Stomach (tissue), 19 donors: ENCODE measurements at places on chromosomes 3 and 15. TPM values are rescaled to one million over a fixed set of nuclear protein-coding genes. Genes with fewer than 3 reads are reported as not detected.

DNA sequence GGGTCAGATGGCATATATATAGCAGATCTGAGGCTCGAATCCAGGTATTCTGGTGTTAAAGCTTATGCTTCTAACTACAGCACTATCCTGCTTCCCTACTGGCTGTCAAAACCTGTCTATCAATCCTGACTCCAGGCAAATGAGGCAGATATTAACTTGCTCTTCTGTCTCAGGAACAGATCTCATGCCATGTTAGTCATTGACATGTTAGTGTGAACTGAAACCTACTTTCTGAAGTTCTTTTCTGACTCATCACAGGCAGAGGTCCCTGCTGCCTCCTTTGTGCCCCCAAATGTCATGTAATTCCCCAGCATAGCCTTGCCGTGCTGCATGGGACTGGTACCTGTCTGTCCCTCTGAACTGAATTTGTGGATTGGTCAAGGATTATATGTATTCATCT, 125.0 kb upstream of the SMAD3 start:
- no peak for DNase-seq

GRCh38 chr3:114864970-114865369, 282.1 kb downstream of the ZBTB20 start:
- no peak for DNase-seq

- DNase-seq: no peak
Measured at GRCh38 chr3:97687734-97688133, 76.8 kb upstream of the ARL6 start.

DNA sequence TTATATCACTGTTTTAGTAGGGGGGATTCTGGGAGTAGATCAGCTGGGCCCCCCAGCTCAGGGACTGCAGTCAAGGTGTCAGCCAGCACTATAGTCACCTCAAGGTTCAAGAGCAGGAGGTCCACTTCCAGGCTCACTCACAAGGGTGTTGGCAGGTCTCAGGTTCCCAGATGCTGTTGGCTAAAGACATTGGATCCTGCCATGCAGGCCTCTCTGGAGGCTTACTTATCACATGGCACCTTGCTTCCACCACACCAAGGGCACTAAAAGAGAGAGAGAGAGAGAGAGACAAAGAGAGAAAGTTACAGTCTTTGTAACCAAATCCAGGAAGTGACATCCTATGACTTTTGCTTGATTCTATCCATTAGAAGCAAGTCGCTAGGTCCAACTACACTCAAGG, 7.5 kb upstream of the PPP1R14D start:
- no peak for DNase-seq

GRCh38 chr3:66472313-66473134, 28.3 kb downstream of the LRIG1 start:
- DNase-seq: no peak

IGF1R gene
- 40.3 TPM for total RNA-seq

- peak; percentile 37 for DNase-seq
Measured at GRCh38 chr3:24185738-24186384, 240.8 kb downstream of the NR1D2 start.

DNA sequence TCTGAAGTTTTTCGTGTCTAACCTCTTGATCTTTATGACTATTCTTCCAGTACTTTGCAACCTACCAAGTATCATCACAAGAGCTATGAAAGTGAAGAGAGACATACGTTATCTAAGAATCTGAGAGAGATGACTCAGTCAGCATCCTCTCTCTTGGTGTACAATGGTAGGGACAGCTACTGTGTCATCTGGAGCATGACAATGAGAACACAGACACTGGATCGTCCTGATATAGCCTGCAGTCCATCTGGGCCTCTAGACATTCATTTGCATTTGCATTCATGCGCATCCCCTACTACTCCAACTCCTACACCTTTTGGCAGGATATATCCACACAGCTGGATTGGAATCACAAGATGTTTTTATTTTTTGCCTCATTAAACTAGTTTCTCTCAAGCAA, 115.2 kb downstream of the PEX5L start:
- no peak for DNase-seq

- no peak for DNase-seq
Measured at GRCh38 chr3:171563298-171563697, 103.1 kb upstream of the TNIK start.

DNA sequence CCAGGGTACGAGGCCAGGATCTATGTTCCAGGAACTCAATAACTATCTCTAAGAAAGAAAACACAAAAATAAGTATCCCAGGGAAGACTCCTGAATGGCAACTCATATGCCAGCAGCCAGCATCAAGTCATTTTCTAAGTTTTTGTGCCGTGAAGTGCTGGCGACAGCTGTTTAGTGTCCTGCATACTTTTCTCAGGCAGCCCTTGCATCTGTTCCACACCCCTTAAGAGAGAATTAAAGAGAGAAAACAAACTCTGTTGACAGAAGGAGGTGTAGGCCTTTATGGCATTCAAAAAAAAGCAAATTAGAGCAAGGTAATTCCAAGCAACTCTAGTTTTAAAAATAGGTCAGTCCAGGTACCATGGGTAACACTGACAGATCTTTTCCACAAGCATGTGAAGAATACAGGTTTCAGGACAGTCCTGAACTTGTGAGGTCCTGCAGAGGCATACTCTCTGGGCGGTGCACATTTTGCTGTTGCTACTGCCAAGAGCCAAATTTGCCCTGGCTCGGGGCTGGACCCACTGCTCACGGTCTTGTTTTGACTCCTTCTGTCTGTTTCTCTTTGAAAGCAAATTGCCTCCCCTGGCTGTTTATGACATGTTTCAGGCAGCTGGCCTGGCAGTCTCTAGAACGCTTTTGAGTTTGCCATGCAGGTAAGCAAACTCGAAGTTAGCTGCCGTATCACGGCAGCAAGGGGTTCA, 252.1 kb upstream of the ADAMTS9 start:
- DNase-seq: no peak

DNA sequence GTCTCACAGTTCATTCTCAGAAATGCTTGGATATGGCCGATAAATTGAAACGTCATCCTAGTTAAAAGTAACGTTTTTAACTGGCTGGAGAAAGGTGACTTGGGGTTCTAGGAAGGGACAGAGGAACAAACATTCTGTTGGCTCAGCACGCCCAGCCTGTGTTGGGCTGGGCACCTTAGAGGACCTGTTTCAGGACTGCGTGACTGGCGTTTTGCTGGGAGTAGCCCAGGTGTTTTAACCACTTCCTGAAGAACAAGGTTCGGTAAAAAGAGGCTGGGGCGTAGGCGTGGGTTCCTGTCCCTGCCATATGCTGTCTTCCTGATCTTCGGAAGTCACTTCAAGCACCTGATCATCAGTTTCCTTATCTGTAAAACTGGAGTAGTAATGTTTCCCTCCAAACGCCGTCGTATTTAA, 1.1 kb upstream of the TLNRD1 start:
- DNase-seq: peak; percentile 78

DNA sequence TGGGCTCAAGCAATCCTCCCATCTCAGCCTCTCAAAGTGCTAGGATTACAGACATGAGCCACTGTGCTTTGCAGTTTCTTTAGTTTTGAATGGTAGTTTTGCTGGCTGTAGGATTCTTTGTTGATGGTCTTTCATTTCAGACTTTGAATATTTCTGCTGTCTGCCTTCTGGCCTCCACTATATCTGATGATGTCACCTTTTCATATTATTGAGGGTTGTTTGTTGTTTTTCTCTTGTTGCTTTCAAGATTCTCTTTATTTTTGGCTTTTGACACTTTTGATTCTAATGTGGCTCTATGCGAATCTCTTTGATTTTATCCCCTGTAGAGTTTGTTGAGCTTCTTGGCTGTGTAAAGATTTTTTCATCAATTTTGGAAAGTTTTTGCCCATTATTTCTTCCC, 79.0 kb upstream of the MANF start:
- DNase-seq: no peak

DNA sequence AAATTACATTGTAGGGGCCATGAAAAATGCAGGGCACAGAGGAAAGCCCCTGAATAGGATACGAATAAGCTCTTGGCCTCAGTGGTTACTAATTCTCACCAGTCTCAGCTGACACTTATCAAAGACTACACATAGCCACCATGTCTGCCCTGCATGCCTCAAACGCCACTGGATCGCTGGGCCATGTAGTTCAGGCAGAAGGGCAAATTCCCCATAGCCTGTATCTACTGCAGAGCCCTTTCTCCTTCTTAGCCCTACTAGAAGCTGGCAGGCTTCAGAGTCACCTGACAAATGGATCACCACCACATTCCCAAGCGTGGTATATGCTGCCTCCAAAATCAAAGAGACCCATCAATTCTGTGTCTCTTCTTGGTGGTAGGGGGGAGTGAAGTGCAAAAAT, 177.4 kb downstream of the MINAR1 start:
- no peak for DNase-seq

- no peak for DNase-seq
Measured at GRCh38 chr15:77862651-77863104, 214.8 kb downstream of the TBC1D2B start.

- DNase-seq: no peak
Measured at GRCh38 chr15:79101866-79102581, 11.4 kb upstream of the RASGRF1 start.

DNA sequence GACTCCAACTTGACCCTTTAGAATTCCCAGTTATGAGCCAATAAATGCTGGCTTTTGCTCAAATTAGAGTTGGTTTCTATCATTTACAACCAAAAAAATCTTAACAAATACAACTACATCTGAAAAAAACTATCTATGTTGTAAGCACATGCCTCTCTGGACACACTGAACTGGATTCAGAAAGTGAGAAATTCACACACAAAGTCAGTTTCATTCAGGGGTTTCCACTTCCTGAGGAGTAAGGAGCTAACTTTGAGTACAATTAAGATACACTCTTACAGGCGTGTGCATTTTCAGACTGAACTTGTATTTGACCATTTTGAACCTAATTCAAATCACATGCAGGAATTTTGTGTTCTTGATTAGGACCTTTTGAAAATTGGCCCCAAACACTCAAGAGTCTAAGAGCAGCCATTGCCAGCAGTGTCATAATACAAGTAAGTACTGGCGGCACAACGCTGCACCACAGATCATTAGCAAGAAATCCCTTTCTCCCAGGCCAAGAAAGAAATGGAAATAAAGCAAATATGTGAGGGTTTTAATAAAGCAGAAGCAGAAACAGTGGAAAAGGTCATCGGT, 31.2 kb downstream of the LINS1 start:
- no peak for DNase-seq

GRCh38 chr3:160200353-160200752, 24.9 kb upstream of the C3orf80 start:
- no peak for DNase-seq

DNA sequence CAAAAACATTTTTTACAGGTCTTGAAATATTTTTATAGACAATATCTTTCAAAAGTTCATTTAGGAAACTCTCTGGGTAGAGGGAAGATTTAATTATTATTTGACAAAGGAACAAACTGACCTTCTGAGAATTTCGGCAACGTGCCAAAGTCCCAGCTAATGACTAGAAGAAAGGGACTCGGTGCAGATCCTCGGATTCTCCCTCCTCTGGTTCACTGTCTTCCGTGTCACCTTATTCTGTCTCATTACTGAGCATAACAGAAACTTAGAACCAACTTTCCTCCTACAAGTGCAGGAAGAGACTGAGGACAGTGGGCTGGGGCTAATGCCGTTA, 339.1 kb downstream of the MECOM start:
- no peak for DNase-seq
